ENCODE measurements at places on chromosomes 11 and 22. TPM values are rescaled to one million over a fixed set of nuclear protein-coding genes. Genes with fewer than 3 reads are reported as not detected.

SHISA8 gene
- total RNA-seq, result not detected

PTPMT1 gene
- 152 TPM for total RNA-seq

DNA sequence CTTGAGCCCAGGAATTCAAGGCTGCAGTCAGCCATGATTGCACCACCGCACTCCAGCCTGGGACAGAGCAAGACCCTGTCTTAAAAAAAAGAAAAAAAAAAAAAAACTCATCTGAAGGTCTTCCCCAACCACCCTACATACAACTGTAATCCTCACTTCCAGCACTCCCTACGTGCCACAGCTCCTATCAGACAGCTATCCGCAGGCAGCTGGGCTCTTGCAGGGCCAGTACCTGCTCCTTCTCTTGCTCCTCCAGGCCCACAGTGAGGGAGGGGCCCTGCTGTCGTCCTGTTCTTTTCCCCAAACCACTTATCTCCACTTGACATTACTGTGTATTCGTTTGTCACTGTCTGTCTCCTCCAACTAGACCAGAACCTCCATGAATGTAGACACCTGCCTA, 156.1 kb upstream of the NECTIN1 start:
- no peaks in the 10 kb centered on the region for H3K4me1 ChIP-seq
- no peak for DNase-seq
- H3K36me3 ChIP-seq, result no peaks in the 10 kb centered on the region
- H3K27me3 ChIP-seq, result no peaks in the 10 kb centered on the region
- H3K27ac ChIP-seq, result no peak overlapping the region
- no peak overlapping the region for H3K4me3 ChIP-seq

DNA sequence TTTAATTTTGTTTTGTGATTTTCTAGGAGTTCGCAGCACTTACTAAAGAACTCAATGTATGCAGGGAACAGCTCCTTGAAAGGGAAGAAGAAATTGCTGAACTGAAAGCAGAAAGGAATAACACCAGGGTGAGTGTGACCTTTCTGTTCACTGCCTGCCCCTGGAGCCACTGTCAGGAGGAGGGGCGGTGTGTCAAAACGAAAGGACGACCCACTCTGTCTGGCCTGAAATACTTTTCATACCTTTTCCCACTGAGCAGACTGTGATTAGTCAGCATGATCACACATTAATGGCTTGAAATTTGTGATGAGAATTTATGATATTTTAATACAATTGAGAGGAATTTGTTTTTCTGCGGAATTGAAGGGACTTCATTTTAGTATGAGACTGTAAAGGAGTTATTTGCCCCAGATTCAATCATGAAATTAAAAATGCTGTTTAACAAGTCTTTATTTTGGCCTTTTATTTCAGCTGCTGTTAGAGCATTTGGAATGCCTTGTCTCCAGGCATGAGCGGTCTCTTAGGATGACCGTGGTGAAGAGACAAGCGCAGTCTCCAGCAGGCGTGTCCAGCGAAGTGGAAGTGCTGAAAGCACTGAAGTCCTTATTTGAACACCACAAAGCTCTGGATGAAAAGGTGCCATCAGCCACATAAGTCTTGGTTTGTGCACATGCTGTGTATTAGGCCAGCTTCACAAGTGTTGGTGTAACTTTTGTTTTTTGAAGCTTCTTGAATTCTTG, 54.1 kb downstream of the PPFIA1 start:
- H3K4me1 ChIP-seq, result peaks cover 17% of the 10 kb centered on the region
- H3K4me3 ChIP-seq, result no peak overlapping the region
- H3K27ac ChIP-seq, result peak overlapping the region; percentile 22
- DNase-seq, result no peak
- peaks cover 13% of the 10 kb centered on the region for H3K36me3 ChIP-seq

CD81 gene
- total RNA-seq, result 440 TPM

DNA sequence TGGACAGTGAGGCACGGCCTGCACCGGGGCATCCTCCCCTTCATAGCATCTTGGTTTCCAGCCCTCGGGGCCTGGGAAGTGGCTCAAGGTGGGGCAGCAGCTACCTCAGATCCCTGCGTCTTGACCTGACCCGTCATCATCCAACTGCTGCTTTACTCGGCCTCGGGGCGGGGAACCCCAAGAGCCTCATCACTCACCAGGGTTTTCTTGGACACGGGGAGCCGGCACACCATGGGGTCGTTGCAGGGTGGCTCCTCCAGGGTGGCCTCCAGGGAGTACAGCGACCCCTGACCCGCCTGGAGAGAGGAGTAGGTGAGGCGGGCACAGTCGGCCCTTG, 651 bp downstream of the CTSF start:
- peaks cover 7% of the 10 kb centered on the region for H3K36me3 ChIP-seq
- DNase-seq, result no peak
- no peaks in the 10 kb centered on the region for H3K27me3 ChIP-seq
- peak overlapping the region; percentile 67 for H3K4me3 ChIP-seq
- H3K4me1 ChIP-seq, result peaks cover 14% of the 10 kb centered on the region

DNA sequence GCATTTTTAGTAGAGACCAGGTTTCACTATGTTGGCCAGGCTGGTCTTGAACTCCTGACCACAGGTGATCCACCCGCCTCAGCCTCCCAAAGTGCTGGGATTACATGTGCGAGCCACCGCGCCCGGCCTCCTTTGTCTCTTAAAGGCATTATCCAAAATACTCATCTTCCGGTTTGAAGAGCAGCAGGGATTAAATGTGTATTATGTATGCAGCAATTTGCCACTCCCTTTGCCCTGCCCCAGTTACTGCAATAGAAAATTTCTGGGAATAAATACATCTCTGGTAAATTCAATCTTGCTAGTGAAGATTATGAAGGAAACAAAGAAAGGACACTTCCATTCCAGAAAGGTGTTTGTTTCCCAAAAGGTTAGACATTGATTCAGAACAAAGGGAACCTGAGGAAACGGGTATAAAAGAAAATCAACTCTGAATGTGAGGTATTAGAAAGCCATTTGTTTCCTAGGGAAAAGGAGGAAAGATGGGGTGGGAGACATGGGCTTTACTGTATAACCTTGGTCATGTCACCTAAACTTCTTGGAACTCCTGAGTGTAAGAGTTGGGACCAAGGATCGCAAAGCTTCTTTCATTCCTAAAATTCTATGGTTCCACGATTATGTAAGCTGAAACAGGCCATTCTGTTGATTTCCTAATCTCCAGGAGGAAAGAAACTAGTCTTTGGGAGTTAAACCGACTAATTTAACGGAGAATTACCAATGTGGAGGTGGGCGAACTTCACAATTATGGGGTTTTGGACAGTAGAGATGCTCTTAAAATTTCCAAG, 959 bp upstream of the HIPK3 start:
- no peaks in the 10 kb centered on the region for H3K27me3 ChIP-seq
- H3K27ac ChIP-seq, result peak overlapping the region; percentile 99
- H3K36me3 ChIP-seq, result no peaks in the 10 kb centered on the region
- H3K4me3 ChIP-seq, result peak overlapping the region; percentile 93
- peaks cover 18% of the 10 kb centered on the region for H3K4me1 ChIP-seq
- no peak for DNase-seq

NXPE4 gene
- 0.55 TPM for total RNA-seq

BTBD18 gene
- total RNA-seq, result not detected

- H3K4me3 ChIP-seq, result no peak overlapping the region
- H3K4me1 ChIP-seq, result no peaks in the 10 kb centered on the region
- no peak overlapping the region for H3K27ac ChIP-seq
- no peaks in the 10 kb centered on the region for H3K36me3 ChIP-seq
These were observed 43.0 kb downstream of the KREMEN1 start for GRCh38 chr22:29115682-29116288.

DNA sequence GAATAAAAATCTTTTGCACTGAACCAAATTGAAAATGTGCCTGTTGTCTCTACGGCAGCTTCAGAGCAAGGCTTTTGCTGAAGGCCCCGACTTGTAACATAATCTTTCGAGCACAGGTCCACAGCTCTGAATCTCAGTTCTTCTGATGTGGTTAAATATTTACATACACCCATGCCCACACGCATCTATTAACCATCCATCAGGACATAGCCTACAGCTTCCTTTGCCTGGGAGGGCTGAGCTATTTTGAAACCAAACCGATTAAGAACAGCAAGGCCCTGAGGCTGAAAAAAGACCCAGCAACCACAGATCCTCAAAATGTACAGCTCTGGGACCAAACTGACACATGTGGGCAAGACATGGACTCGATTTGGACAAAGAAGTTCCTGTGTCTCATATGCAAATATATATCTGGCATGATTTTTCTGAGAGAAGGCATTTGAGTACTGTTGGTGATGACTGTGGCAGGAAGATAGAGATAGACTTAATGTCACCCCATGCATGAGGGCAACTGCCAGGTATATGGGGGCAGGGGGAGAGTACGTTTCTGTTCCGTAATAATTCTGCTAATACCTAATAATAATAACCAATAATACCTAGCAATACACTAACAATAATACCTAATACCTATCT, 322.7 kb upstream of the PLET1 start:
- no peaks in the 10 kb centered on the region for H3K36me3 ChIP-seq
- H3K4me1 ChIP-seq, result peaks cover 7% of the 10 kb centered on the region
- no peak for DNase-seq
- no peak overlapping the region for H3K4me3 ChIP-seq
- no peaks in the 10 kb centered on the region for H3K27me3 ChIP-seq

- no peak overlapping the region for H3K4me3 ChIP-seq
- peaks cover 14% of the 10 kb centered on the region for H3K36me3 ChIP-seq
- peaks cover 19% of the 10 kb centered on the region for H3K4me1 ChIP-seq
- H3K27me3 ChIP-seq, result no peaks in the 10 kb centered on the region
These were observed 61.0 kb downstream of the LARGE2 start for GRCh38 chr11:45983471-45983845.

GRCh38 chr22:35995348-35995747, 33.3 kb downstream of the RBFOX2 start:
- no peak for DNase-seq
- peak overlapping the region; percentile 79 for H3K27ac ChIP-seq
- no peaks in the 10 kb centered on the region for H3K36me3 ChIP-seq

- no peaks in the 10 kb centered on the region for H3K27me3 ChIP-seq
These were observed 195.8 kb downstream of the MAML2 start for GRCh38 chr11:96147186-96147585.

FGF3 gene
- total RNA-seq, result not detected

DNA sequence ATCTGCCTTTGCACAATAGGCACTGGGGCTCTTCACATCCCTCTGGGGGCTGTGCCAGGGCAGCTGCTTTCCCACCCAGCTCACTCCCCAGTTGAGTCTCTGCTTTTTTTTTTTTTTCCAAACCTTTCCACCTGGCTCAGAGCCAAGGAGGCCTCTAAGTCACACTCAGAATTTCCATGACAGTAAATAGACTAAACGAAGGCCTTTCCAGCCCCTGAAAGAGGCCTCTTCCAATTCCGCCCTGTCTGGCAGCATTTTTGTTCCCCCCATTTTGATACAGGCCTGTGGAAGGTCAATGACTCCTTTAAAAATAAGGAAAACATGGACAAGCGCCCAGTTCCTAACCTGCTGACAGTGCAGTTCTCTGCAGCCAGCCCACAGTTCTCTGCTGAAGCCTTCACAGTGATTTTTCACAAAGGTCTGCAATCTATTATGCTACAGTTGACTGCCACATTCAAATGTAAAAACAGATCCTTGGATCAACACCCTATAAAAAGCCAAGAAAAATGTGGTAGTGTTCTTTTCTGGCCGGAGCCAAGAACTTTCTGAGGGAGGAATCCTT, 107.5 kb upstream of the SESN3 start:
- peak; percentile 90 for DNase-seq
- H3K4me3 ChIP-seq, result no peak overlapping the region
- H3K36me3 ChIP-seq, result no peaks in the 10 kb centered on the region
- peaks cover 35% of the 10 kb centered on the region for H3K4me1 ChIP-seq
- H3K27ac ChIP-seq, result peak overlapping the region; percentile 87
- H3K27me3 ChIP-seq, result no peaks in the 10 kb centered on the region

TECTA gene
- 1.1 TPM for total RNA-seq

SAA4 gene
- total RNA-seq, result not detected

GRCh38 chr11:73667891-73668290, 21.5 kb downstream of the PLEKHB1 start:
- DNase-seq, result no peak
- no peaks in the 10 kb centered on the region for H3K36me3 ChIP-seq
- H3K4me1 ChIP-seq, result no peaks in the 10 kb centered on the region

- no peak for DNase-seq
- no peaks in the 10 kb centered on the region for H3K36me3 ChIP-seq
- no peak overlapping the region for H3K4me3 ChIP-seq
These were observed 196.9 kb downstream of the ADAMTS15 start for GRCh38 chr11:130645164-130645842.

GRCh38 chr11:122155765-122156527, 39.9 kb upstream of the BLID start:
- H3K27ac ChIP-seq, result peak overlapping the region; percentile 77
- no peak overlapping the region for H3K4me3 ChIP-seq

ARHGAP20 gene
- total RNA-seq, result 3.9 TPM

GGT1 gene
- 3.6 TPM for total RNA-seq

LUZP2 gene
- 1.4 TPM for total RNA-seq

- H3K27ac ChIP-seq, result no peak overlapping the region
- H3K36me3 ChIP-seq, result no peaks in the 10 kb centered on the region
- no peak for DNase-seq
- no peak overlapping the region for H3K4me3 ChIP-seq
These were observed 4.9 kb downstream of the MMP13 start for GRCh38 chr11:102950622-102951081.

- no peak overlapping the region for H3K27ac ChIP-seq
- H3K4me3 ChIP-seq, result no peak overlapping the region
- peaks cover 20% of the 10 kb centered on the region for H3K4me1 ChIP-seq
These were observed 350.2 kb upstream of the PITPNB start for GRCh38 chr22:28269277-28269676.

DNA sequence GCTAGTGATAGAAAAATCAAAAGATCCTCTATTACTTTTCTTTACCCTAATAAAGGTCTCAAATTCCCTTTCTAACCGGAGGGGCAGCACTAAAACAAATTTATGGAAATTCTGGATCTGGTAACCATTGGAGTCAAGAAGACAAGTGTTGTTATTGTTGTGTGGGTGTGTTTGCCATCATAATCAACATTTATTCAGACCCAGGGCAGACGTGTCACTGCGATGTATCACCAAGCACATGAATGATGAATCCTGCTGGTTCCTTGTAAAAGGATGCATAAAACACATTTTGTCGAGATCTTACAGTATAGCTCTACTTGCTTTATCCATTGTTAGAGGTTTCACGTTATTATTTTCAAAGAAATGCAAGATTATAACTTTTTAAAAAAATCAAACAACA, 12.1 kb upstream of the FJX1 start:
- no peaks in the 10 kb centered on the region for H3K27me3 ChIP-seq
- H3K27ac ChIP-seq, result no peak overlapping the region
- no peak overlapping the region for H3K4me3 ChIP-seq
- peaks cover 13% of the 10 kb centered on the region for H3K4me1 ChIP-seq
- DNase-seq, result no peak
